ENCODE measurements at places on chromosomes 3 and 15.
A peak's percentile ranks its signal among the peaks of the same experiment; 100 is the strongest.

DNA sequence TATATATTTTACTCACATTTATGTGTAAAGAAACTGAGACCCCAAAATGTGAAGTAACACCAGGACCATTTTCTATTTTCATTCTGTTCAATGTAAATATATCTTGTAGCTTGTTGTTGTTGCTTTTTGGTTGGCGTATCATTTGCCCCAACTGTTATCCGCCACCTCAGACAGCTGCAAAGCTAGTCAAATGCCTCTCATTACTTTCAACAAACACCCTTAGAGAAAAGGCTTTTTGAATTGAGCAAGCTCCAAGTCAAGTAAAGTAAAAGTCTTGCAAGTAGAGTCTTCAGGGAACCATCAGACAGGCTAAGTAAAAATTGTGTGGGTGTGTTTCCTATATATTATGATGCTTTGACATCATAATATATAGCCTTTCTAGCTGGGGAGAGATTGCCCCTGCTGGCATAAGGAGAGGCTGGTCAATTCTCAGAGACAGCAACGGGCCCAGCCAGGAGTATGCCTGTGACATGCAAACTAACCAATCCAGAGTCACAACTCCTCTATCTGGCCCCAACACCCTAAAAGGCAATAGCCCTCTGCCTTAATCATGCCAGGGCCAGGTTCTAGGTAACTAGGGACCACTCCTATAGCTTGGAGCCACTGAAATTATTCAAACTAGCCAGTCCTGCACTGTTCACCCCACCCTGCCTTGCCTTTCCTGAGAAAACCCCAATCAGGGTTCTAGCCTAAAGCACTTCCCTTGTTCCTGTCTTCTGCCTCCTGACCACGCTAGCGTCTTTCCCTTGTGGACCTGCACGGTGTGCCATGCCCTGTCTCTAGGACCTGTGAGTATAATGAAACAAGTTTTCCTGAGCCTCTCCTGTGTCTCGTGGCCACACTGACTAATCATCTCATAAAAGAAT lies 75.6 kb downstream of the RAD18 start:
- no peak for ATAC-seq

DNA sequence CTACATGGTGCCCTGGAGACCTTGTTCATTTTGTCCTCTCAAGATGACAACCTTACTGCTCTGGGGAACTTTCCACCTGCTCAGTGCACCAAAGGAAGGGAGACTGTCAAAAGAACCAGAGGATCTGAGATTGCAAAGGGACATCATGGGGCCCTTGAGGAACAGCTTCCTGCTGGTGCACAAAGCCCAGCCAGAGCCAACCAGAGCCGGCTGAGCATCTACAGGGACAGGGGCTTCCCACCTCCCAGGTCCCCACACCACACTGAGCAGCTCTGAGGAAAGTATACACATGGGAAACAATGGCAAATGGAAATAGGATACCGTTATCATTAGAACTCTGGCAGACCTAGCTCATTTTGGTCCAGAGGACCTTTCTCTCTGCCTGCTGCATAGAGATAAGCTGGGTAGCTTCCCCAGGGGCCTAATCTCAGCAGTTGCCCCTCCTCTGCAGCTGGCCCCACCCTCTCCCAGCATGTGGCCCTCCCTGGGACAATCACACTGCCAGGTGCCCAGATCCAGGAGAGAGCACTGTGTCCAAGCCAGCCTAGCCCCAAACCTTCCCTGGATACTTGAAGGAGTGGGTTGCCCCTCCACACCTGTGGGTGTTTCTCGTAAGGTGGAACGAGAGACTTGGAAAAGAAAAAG lies 123.4 kb upstream of the PRR20G start:
- ATAC-seq: no peak

GRCh38 chr15:41934843-41935242 lies 37.5 kb downstream of the EHD4 start:
- peak; percentile 23 for ATAC-seq

DNA sequence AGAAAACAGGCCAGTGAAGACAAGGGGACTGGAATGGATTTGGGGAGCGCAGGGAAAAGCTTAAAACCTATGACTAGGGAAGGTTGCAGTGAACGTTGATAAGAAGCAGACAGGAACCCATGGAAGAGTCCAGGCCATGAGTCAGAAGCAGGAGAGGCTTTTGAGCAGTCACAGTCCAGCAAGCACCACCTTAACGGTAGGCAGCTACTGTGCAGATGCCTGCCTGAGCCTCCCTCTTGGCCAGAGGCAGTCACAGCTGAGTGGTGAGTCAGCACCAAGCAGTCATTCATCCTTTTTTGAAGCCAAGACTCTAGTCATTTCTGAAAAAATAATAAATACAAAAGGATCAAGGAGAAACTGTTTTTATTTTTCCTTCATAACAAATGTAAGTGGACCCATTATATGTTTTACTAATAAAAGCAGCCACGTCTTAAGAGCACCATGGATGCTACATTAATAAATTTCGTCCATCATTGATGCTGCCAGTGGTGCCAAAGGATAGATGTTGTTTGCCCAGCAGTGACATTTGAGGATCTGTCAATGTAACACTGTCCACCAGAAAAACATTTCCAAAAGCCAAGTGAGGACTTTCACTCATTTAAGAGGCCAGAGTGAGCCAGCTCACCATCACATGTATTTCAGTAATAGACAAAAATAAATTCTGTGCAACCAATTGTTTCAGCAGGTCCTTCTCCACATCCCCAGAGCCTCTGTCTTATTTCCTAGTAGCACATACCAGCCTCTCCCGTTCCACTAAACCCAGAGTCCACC lies 42.1 kb upstream of the ACTC1 start:
- ATAC-seq: peak; percentile 41

GRCh38 chr15:44657378-44657777 lies 6.1 kb downstream of the SPG11 start:
- no peak for ATAC-seq

GRCh38 chr3:102069211-102069662 lies 219.9 kb downstream of the NFKBIZ start:
- peak; percentile 61 for ATAC-seq

GRCh38 chr3:125359700-125360099 lies 15.4 kb downstream of the ZNF148 start:
- no peak for ATAC-seq

Data from gastroesophageal sphincter (tissue), 4 donors.